Fibroblast of skin of right quadriceps (primary cell): ENCODE measurements at places on chromosomes 12 and 14.

- DNase-seq = no peak
These were observed 1.1 kb upstream of the UBC start for GRCh38 chr12:124915239-124916236.

- no peak for DNase-seq
These were observed 947 bp downstream of the TMEM52B start for GRCh38 chr12:10179776-10180181.

- peak; percentile 75 for DNase-seq
These were observed 184.7 kb downstream of the SRGAP1 start for GRCh38 chr12:64029013-64029857.

- DNase-seq = peak; percentile 78
These were observed 31.8 kb upstream of the PLEKHG6 start for GRCh38 chr12:6278439-6279255.

DNA sequence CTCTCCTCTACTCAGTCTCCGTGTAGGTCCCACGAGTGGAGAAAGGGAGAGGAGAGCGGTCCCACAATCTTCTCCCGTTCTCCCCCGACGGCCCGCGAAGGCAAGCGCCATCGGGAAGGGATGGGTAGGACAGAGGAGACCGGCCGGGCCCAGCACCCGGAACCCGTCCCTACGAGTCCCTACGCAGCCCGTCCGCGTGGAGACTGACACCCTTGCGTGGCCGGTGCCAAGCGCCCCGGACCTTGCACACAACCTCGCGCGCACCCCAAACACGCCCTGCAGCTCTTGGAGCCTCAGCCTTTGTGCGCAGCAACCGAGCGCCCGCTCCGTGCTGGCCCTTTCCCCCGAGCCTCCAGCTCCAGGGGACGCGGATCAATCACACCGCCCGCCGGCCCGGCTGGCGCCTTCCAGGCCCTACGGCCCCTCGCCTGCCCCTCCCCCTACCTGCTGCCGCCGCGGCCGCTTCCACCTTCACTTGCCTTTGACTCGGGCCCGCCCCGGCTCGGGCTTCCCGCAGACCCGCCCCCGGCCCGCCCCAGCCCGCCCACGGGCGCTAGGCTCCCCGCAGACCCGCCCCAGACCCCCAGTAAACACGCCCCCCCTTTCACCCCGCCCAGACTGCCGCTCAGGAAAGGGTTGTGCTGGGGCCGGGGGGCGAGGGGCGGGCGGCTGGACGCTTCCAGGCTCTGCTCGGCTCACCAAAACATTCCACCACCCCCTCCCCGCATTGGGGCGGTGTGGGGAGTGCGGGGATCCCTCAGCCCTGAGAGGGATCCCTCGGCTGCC lies at the start of gene NDRG2:
TSS of gene NDRG2 (minus strand) at position 477 of the 786 bp plus-strand sequence. CDS start 1,746 bp downstream, outside the sequence.
- DNase-seq = peak; percentile 34

DNA sequence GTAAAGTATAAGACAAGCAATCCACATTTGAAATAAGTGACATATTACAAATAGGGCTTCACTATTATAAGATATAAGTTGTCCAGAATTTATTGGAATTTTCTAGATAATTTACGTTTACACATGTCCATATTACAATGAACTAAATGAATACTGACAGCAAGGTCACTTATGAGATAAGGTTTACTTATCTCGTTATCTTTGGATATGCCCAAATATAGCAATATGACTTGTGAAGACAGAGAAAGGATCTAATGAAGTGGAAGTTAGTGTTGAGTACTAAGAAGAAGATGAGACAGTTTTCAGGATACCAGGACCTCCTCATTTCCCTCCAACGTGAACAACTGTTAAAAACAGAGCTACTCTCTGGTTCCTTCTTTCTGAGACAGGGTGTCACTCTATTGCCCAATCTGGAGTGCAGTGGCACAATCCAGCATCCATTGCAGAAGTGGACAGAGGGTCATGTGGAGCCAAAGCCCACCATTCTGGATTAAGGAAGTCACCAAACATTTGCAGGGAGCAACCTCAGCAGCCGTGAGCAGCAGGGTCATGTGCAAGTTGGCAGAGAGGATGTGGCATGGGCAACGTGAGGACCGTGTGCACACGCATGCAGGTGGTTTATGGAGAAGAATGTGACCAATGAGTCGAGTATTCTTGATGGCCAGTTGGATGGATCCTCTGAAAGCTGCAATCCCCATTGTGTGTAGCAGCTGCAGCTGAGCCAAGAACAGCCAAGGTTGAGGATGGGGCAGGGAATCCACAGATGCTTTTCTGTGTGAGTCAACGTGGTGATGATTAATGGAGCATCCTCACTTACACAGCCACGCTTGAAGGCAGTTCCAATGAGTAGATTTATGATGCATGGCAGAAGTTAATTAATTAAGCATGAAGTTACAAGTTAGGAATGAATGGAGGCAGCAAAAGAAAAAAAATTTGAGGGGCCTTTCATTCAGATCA lies 111.0 kb downstream of the BICD1 start:
- peak; percentile 94 for DNase-seq

GRCh38 chr14:60989599-60989998 lies 8.6 kb downstream of the SLC38A6 start:
- DNase-seq = peak; percentile 37

GRCh38 chr14:80698974-80699373 lies 242.6 kb downstream of the CEP128 start:
- DNase-seq = no peak

DNA sequence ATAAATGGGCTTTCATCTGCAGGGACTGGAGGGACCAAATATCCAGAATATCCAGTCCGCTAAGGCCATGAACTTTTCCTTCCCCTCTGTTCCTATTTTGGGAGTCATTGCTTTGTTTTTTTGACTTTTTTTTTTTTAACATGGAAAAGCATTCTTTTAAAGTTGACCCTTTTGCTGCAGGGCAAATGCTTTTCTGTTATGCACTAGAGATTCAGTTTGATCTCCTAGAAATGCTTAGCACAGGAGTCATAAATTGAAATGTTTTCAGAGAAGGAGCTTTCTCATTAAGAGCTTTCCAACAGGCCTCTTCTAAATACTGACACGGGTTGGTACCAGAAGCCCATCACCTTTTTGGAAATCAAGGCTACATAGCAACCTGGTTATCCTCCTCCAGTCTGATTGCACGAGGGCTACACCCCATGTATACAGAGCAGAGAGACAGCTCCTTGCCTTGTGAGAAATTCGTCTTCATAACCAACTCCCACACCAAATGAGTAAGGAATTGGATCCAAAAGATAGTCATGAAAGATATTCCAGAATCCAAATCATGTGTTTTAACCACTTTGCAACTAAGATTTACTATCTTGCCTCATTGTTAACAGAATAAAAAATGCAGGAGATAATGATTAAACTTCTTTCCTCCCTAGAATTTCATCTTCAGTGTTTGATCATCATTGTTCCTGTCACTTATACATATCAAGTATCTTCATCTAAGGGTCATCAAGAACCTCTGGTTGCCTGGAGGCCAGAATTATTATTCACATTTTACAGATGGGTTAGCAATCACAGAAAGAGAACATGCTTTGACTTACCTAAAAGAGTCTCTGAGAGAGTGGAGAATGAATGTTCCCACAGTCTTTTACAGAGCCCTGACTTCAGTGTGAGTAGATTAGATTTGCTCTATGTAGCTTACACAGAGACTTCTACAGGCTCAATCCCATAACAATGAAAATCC lies 389.4 kb downstream of the ZFP36L1 start:
- peak; percentile 44 for DNase-seq

DNA sequence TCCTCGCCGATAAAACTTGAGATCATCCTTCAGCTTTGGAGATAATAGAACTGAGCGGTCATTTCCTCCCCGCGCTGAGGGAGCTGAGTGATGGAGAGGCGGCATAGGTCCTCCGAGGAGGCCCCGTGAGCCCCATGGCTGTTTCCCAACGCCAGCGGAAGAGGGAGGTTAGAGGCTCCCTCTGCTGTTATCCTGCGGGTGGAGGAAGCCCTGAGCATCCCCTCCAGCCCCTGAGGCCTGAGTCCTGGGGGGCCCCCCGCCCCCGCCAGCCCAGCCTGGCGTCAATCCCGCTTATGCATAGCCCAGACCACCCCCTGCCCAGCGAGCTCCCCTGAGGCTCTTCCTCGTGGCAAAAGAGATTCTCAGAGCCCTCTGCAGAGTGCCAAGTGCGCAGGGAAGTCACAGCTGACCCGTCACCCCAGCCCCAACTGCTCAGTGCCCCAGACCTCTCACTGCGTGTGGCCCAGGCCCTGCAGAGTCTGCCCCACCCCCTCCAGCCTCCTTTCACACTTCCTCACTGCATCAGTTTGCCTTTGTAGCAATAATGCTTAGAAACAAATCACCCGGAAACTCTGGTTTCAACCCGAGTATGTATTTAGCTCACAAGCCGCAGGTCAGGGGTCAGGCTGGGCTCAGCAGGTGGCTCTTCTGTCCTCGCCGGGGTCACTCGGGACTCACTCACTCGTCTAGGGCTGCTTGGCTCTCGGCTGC lies 44.7 kb upstream of the GALNT9 start:
- no peak for DNase-seq

GRCh38 chr12:20807192-20808080 lies 3.1 kb upstream of the SLCO1B3 start:
- no peak for DNase-seq

DNA sequence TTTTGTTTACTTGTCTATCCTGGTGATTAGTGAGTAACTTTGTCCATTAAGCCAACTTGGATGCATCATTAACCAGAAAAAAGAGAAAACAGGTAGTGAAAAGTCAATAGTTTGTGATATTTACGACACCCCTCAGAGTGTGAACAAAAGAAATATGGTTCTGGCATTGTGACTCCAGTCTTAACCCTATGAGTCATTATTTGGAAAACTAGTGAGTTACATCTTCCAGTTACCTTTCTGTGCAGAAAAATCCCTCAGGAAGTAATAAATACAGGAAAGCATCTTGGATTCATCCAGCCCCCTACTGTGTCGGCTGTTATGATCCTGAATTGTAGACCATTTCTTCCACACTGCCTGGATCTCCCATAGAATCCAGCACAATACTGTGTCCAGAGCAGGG lies 379.1 kb downstream of the GALC start:
- peak; percentile 78 for DNase-seq

- no peak for DNase-seq
These were observed 3.3 kb downstream of the WASHC4 start for GRCh38 chr12:105110851-105111250.

- DNase-seq = no peak
These were observed 143.9 kb upstream of the FUT8 start for GRCh38 chr14:65268594-65268993.

DNA sequence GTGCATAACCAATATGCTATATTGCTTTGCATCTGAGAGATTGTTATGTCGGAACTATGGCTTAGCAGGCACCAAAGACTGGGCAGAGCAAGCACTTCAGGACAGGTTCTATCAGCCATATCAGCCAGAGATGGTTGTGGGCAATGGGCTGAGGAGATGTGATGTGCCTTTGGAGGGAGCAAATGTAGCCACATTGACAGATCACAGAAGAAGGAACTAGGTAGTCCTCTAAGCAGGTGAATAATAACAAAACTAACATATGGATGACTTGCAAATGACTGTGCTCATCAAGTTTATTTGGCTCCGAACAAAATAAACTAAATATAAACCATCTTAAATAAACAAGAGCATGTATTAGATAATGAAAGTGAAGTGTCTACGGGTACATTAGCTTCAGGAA lies 291.7 kb downstream of the RMST start:
- DNase-seq = no peak

DNA sequence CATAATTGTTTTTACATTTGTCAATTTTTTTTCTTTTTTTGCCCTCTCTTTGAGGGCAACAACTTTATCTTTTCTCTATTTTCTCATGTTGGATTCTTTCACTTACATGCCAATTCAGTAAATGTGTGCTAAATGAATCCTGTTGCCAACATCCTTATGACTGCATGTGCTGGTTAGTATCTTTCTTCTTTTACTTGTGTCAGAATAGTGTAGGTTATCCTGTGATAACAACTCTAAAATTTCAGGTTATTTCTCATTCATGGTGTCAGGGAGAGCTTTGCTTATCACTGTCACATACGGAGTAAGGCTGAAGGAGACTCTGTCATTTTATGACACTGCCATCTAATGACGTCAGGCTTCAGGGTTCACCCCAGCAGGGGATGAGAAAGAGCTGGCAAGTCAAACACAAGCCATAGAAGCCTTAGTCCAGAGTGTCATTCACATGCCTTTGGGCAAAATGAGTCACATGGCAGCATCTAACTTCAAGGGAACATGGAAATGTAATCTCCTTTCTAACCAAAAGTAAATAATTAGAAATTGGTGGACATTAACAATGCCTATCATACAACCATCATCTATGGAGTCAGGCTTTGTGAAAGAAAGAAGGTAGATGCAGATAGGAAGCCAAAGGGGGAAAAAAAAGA lies 242.5 kb upstream of the ATP2B1 start:
- DNase-seq = peak; percentile 45

DNA sequence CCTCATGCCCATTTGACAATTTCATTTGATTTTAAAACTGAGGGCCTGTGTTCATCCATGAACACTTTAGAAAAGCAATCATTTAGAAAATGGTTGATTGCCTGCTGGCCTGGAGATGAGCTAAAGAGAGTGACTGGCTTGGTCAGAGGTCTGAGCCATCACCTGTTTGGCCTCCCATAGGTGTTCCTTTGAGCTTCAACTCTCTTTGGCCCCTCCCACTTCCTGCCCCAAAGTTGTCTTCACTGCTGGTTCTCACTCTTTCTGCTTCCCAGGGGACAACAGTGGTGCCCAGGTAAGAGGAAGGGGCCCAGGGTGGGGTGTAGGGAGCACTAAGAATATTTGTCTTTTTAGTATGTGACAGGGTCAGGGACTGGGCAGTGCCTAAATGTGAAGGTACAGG lies 4.9 kb upstream of the TCP11L2 start:
- no peak for DNase-seq

- DNase-seq = no peak
These were observed 13.1 kb downstream of the CBX5 start for GRCh38 chr12:54266852-54267251.

GRCh38 chr12:124018539-124018938 lies 45.5 kb downstream of the ZNF664 start:
- DNase-seq = no peak

GRCh38 chr14:68710776-68711175 lies 82.1 kb downstream of the ZFP36L1 start:
- no peak for DNase-seq

DNA sequence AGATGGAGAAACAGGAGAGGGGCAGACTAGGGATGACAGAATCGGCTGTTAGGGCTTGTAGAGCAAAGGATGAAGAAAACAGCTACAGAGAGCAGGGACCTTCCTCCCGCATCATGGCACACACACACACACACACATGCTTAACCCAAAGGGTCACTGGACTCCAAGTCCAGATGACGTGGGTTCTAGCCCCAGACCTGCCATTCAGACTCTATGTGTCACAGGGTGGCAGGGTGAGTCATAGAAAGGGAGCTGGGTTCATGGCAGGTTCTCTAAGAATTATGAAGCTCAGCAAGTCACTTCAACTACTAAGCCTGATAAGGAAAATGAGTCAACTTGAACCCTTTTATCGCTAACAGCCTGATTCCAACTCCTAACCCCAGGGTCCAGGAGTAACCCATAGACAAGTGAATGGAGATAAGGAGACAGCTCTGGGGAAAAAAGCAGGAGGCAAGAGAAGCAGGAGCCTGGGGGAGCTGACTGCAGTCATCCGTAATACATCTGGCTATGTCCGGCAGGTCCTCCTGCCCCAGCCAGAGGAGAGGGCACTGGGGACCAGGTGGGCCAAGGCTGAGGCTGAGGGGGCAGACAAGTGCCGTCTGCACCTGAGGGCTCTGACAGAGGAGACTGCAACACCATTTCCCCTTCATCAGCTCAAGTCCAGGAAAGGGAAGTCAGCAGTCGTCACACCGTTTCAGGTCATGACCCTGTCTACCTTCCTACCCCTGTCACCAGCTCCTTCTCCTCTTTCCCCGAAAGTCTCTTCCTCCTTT lies 3.6 kb upstream of the TNFRSF1A start:
- peak; percentile 82 for DNase-seq

- DNase-seq = no peak
These were observed 9.9 kb upstream of the FBRSL1 start for GRCh38 chr12:132479938-132480622.
